ENCODE measurements at places on chromosomes 3 and 15. TPM values are rescaled to one million over a fixed set of nuclear protein-coding genes. Genes with fewer than 3 reads are reported as not detected.

- DNase-seq = no peak
Measured at GRCh38 chr3:107782054-107782453, 259.3 kb downstream of the BBX start.

DNA sequence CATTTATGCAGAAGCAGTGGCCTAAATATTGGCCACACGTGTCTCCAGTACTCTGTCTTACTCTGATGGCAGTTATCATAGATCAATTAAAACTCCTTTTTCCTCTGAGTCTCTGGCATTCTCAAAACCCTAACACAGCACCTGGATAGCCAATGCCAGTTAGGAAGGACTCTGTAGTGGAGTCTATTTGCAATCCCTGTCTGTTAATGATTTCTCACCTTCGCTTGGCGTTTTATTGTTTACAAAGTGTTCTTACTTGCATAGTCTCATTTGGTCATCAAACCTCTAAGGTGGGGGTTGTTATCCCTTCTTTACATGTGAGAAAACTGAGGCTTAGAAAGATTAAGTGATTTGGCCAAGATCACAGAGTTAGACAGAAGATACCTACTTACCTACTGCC is 258.8 kb downstream of the IL5RA start:
- no peak for DNase-seq

GRCh38 chr3:155854141-155854940 is at the start of gene SLC33A1:
SLC33A1 (minus strand) TSS chr3:155854427; CDS start chr3:155853997, 430 bp downstream.
- peak; percentile 100 for DNase-seq

- no peak for DNase-seq
Measured at GRCh38 chr3:157381606-157382005, 55.0 kb upstream of the PTX3 start.

- DNase-seq = no peak
Measured at GRCh38 chr3:146967783-146968182, 362.6 kb upstream of the PLSCR5 start.

GRCh38 chr3:177107461-177108239 is 89.6 kb downstream of the TBL1XR1 start:
- DNase-seq = no peak

- no peak for DNase-seq
Measured at GRCh38 chr3:25354071-25354470, 74.0 kb upstream of the RARB start.

GRCh38 chr15:71294911-71295602 is 179.8 kb downstream of the THSD4 start:
- no peak for DNase-seq

GRCh38 chr3:53242642-53243041 is 13.2 kb downstream of the TKT start:
- no peak for DNase-seq

DNA sequence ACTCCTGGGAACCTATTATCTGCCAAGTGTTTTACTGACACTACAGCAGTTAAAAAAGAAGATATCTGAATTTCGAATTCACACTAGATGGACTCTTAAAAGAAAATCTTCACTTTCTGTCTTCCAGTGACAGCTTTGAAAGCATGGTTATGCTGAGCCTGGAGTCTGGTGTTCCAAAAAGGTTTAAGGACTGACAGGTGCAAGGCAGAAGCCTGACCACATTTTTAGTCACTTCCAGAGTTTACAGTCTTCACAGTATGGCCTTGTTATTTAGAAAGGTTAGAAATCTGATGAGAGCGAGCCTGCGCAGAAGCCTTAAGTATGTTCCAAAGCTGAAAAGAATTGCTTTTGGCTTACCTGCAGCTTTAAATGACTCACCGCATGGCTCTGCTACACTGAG is 59.9 kb downstream of the ETV5 start:
- no peak for DNase-seq

DNA sequence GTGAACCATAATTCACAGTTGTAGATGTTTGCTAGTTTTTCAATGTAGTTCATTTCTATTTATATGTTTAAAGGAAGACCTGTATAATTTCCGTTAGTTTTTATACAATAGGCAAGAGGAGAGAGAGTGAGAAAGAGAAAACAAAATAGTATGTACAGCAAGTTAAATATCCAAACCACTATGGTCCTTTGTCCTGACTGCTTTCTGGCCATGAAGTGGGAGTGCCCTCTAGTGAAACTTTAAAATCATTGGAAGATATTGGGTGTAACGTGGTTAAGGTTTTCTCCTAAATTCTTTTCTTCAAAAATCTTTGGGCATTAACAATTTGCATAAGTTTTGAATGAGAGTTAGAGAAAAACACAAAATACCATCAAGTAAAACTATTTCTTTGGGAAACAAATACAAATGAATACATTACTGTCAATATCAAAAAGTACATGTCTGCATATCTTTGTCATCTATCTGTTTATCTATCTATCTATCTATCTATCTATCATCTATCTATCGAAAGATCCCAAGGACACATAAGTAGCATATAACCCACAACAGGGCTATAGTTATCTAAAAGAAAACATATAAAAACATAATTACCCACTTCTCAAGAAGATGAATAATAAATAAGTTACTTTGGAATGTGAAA is 534.6 kb upstream of the ATP11B start:
- DNase-seq = peak; percentile 93

DNA sequence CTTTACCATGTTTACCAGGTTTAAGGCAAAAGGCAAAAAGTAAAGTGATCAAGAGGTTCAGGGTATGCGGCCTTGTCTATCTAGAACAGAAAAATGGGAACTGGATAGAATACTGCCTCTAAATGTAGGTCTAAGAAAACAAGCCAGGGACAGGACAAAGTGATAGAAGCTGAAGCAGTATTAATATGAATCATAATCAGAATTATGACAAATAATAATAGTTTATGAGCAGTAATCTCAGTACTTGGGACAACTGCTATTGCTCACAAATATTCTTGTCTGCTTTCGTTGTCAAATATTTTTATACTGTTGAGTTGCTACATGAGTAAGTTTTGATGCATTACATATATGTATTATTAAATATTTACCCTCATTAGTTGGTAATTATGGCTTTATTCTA is 356.9 kb upstream of the RBMS3 start:
- no peak for DNase-seq

DNA sequence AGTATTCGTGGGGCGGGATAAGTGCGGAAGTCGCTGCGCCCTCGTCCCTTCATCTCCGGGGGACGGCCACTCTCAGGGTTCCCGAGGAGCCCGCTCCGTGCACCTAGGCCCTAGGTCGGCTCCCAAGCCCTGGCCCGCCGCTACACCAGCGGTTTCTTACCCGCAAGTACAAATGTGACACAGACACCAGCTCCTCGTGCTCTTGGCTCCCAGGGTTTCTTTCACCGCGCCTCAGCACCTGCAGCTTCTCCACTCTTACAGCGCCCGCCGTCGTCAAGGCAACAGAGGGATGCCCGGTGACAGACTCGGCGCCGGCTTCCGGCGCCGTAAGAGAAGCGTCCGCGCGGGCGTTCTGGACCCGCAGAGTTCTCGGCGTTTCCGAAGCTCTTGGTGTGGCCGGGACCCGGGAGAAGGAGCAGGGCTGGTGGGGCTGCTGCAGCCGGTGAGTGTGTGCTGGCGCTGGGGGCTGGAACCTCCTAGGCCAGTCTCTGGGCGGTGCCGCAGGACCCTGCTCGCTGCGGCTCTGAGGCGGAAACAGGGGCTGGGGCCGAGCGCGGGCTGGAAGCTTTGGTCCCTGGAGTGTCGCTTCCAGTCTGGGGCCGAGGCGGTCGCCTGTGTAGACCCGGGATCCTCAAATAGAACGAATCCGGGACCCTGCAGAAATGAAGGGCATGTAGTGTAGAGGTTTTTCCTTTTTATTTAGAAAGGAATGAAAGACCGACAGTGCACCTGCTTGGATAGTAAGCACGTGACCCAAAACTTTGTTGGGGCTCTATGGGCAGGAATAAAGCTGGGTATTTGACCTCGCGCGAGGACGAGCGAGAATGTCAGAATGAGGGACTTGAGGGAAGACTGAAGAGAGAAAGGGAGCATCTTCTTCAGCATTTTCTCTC is 155.4 kb upstream of the GOLGA6L4 start:
- peak; percentile 50 for DNase-seq

DNA sequence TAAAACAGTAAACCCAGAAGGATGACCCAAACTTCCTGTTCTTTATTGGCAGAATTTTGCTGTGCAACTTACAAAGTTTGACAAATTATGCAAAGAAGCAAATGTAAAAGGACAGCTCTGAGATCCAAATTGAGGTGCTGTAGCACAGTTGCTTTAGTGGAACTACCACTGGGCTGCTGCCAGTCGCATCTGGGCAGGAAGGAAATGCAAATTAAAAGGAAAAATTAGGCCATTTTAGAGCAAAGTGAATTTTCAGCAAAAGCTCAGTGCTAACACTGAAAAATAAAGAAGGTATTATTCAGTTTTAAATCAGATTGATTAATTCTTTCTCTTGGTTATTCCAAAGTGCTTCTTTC is 104.5 kb downstream of the ZMAT3 start:
- no peak for DNase-seq

DNA sequence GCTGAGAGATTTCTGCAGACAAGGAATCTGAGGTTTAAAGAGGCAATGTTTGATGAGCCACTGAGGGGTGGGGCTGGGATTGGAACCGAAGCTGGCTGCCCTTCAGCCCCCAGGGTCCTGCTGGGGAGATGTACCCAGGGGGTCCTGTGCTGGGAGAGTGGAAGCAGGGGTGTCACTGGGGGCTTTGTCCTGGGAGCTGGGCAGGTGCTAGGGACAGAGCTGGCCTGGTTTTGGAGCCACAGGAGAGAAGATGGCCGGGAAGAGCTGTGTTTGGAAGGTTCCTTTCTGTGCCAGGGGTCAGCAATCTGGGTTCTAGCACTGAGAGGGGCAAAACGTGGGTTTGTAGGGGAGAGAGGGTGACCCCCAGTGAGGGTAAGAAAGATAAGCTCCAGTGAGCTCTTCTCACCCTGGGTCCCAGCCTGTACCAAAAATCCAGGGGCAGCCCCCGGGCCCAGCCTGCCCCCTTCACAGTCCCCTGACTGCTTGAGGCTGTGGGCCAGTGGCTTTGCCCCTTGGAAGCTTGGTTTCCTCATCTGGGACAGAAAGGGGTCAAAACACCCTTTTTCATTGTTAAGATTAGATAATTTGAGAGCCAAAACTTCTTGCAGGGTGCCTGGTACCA is 69.6 kb downstream of the SMAD3 start:
- no peak for DNase-seq

GRCh38 chr3:17752436-17752835 is 10.0 kb upstream of the TBC1D5 start:
- DNase-seq = no peak

DNA sequence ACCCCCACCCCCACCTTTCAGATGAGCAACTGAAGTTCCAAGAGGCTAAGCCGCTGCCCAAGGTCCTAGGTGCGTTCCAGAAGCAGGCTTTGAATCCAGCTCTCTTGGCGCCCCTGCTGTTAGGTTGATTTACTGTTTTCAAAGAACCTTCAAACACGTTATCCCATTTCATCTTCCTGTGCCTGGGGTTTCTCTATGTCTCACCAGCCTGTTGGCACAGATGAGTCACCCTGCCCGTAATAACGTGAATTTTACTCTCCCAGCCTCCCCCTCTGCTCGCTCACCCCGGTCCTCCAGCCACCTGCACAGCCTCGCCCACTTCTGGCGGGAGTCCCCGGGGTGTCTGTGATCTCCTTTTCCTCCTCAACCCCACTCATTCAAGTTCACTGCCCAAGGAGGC is 13.0 kb upstream of the TSEN2 start:
- DNase-seq = no peak

DNA sequence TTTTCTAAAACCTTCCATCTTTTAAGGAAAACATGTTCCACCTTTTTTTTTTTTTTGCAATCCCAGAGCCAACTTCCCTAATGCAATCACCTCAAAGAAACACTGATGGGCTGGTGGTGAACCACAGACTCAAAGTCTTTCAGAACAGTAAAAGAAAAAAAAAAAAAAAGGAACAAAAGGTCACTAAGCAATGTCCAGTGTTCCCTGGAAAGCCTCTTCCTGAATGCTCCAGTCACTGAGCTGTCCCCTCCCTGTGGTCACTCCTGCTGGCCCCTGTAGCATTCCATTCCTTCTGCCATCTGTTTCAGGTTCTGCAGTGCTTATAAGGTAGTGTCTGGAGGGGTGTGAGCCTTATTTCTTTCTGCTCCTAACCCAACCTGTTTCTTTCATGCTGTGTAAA is 53.3 kb downstream of the AAGAB start:
- no peak for DNase-seq

- no peak for DNase-seq
Measured at GRCh38 chr15:75672646-75673425, 25.1 kb downstream of the SNX33 start.

GRCh38 chr3:123104550-123104949 is 37.7 kb downstream of the PDIA5 start:
- no peak for DNase-seq

DNA sequence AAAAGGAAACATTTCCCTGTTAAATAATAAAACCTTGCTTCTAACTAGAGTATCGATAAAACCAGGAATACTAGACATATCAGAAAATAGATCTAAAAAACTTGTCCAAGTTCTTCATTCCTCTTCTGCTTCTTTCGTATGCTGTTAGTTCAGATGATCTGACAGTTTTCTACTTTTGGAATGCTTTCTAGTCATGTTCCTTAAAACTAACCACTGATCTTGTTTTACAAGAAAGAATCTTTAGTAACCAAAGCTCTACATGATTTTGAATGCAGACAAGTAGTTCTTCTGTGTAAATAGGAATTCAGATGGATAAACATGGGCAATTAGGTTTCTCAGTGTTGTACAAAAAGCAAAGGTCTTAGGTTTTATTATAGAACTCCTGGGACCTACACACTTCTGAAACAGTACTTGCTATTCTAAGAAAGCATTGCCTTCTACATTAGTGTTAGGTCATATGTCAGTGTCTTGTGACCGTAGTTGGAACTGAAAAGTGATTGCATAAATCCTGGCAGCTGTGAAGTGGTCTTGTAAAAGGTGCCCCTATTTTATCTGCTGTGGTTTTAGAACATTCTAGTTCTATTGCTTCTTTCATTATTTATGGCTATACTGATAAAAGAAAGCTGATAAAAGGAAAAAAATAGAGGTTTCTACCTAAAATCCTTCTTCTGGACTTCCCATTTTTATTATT is 40.7 kb downstream of the SNRK start:
- peak; percentile 35 for DNase-seq

DNA sequence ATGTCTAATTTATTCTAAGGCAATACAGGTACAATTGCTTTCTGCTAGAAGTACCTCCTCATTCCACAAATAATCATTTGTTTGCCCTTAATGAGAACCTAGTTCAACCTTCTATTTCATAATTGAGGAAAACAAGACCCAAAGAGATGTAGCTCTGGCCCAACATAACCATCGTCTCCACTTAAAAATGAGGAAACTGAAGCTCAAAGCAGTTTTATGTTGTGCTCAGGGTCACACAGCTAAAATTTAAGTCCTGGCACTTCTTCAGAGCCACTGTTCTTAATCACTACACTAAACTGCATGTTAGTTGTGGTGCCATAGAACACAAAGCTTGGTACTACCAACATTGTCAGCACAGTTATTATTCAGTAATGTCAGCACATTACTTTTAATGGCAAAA is 108.0 kb downstream of the SERPINI1 start:
- DNase-seq = no peak

- DNase-seq = no peak
Measured at GRCh38 chr3:140308535-140308934, 369.3 kb upstream of the TRIM42 start.

The GOLGA8J gene
- 2.5 TPM for polyA plus RNA-seq

The ZNF197 gene
- polyA plus RNA-seq = 31.9 TPM

The RLBP1 gene
- 4.5 TPM for polyA plus RNA-seq

The HYAL2 gene
- polyA plus RNA-seq = 35.9 TPM

The FOXL2 gene
- 0.95 TPM for polyA plus RNA-seq

The ACSBG1 gene
- polyA plus RNA-seq = 43.0 TPM

The CLSTN2 gene
- polyA plus RNA-seq = 24.6 TPM

The MYL3 gene
- 2.2 TPM for polyA plus RNA-seq

The FANCI gene
- polyA plus RNA-seq = 21.9 TPM

The ISL2 gene
- polyA plus RNA-seq = 3.1 TPM
